ENCODE measurements at places on chromosomes 11 and 22.

GRCh38 chr11:62854825-62855570 is 15.6 kb upstream of the WDR74 start:
- H3K27me3 ChIP-seq, result no peaks in the 10 kb centered on the region
- peak overlapping the region; percentile 96 for H3K4me3 ChIP-seq
- peaks cover 48% of the 10 kb centered on the region for H3K4me1 ChIP-seq
- DNase-seq, result no peak

DNA sequence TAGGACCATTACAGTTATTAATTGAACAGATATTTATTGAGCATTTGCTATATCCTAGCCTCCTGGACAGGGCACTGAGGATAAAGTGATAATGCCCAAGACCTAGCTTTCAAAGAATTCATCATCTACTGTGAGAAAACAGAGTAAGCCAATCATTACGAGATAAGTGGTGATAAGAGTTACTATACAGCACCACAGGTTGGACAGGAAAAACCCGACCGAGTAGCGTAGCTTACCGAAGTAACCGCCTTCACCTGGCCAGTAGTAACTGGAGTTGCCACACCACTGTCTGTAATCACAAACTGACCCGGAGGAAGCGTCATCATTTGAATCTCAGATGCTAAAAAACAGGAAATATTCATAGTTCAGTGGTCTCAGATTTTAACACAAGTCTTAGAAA is 10.0 kb upstream of the NFRKB start:
- no peaks in the 10 kb centered on the region for H3K4me1 ChIP-seq
- no peak for DNase-seq
- no peak overlapping the region for H3K27ac ChIP-seq
- no peak overlapping the region for H3K4me3 ChIP-seq

DNA sequence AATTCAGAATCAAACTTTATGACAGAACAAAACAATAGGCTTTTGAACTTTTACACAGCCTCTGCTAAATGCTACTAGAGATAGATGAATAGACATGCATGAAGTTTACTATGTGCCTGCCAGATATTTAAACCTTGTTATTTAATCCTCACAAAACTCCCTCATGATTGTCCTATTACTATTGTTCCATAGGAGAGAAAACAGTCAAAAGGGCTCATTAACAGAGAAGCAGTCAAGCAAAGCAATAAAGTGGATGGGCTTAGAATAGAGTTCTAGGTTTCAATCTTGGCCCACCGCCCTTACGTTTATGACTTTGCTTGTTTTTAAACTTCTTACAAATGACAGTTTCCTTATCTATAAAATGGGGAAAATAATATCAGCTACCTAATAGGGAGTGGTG is 12.9 kb downstream of the CWC15 start:
- H3K4me3 ChIP-seq, result no peak overlapping the region
- peaks cover 37% of the 10 kb centered on the region for H3K36me3 ChIP-seq
- peaks cover 4% of the 10 kb centered on the region for H3K4me1 ChIP-seq
- no peaks in the 10 kb centered on the region for H3K27me3 ChIP-seq
- H3K27ac ChIP-seq, result no peak overlapping the region
- no peak for DNase-seq

GRCh38 chr11:77438487-77438886 is 35.4 kb downstream of the PAK1 start:
- H3K27me3 ChIP-seq, result peaks cover 2% of the 10 kb centered on the region
- H3K36me3 ChIP-seq, result no peaks in the 10 kb centered on the region
- no peak overlapping the region for H3K27ac ChIP-seq
- no peaks in the 10 kb centered on the region for H3K4me1 ChIP-seq
- H3K4me3 ChIP-seq, result no peak overlapping the region

DNA sequence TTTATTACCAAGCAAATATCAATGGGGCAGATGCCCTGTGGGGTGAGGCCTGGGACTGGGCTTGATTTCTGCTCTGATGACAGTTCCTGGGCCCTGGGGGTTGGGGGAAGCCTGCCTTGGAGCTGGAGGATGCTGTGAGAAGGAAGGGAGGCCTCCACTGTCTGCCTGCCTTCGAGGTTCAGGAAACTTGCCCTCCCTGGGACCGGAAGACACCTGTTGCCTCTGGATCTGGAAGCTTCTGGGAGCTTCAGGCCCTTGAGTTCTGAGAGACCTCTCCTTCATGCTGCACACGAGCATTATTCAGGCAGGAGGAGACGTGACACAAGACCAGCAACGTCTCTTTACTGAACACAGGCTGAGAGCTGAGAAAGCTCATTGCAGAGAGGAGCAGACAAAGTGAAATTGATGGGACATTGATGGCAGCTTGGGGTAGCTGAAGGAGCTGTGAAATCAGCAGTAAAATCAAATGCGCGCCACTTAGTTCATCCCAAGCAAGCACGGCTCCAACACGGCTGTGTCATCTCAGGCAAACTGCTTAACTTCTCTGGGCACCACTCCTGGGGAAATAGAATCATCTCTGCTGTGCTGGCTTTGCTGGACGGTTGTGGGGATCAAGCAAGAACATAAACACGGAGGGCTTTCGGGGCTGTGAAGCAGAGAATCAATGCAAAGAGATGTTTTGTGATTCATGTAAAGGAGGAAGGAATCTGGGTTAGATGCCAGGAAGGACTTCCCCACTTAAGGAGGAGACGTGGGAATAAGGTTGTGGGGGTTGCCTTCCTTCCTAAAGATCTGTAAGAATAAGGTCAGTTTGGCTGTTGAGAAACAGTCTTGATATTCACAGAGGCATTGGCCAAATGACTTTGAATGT is 64.5 kb downstream of the TP53I11 start:
- no peak overlapping the region for H3K4me3 ChIP-seq
- peaks cover 2% of the 10 kb centered on the region for H3K36me3 ChIP-seq
- no peak for DNase-seq
- H3K4me1 ChIP-seq, result peaks cover 21% of the 10 kb centered on the region

- no peaks in the 10 kb centered on the region for H3K27me3 ChIP-seq
- H3K4me3 ChIP-seq, result peak overlapping the region; percentile 46
- peaks cover 8% of the 10 kb centered on the region for H3K4me1 ChIP-seq
- H3K27ac ChIP-seq, result no peak overlapping the region
These were observed 5.2 kb downstream of the LMNTD2 start for GRCh38 chr11:555227-555779.

DNA sequence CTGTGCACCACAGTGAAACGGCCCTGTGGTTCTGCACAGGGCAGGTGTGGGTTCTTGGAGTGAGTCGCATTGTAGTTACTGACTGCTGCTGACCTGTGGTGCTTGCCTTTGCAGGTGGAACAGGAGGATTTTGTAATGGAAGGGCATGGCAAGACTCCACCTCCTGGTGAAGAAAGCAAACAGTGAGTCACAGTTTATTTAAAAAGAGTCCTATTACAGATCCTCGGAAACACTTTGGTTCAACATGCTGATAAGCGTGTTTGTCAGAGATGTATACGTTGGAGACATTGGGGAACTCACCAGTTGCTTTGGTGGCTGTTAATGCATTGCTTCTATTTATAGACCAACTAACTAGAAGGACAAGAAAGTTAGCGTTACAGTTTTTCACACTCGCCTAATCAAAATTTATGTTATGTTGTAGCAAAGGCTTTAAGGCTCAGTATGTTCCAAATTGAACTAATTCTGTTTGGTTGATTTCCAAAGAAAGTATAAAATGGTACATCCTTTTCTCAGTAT is 21.7 kb upstream of the TNRC6B start:
- H3K4me3 ChIP-seq, result no peak overlapping the region
- DNase-seq, result no peak
- no peak overlapping the region for H3K27ac ChIP-seq

DNA sequence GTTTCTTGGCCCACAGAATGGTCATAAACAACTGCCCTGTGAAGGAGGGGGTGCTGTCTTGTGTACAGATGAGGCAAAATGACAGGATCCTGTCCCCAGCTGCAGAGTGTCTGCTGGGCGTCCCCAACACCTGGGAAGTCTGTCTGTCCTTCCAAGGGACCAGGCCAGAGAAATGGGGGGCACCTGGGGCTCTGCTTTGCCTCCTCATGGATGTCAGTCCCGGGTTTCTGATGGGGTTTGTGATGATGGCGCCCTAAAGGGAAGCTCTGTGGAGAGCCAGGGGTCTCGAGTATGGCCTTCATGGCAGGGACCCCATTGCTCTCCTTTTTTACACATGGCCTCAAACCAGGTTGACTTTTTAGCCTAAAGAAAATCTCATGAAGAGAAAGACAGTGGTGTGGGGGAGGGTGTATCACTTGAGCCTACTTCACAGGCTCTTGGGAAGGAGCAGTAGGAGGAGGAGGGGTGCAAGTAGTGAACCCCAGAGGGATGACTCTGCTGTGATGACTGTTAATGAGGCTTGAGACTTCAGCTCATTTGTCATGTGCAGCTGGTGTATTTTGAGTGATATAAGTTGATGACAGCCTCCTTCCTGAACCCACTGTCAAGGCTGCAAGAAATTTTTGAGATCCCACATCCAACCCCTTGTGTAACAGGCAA is 40.6 kb upstream of the TUB start:
- no peaks in the 10 kb centered on the region for H3K4me1 ChIP-seq
- peaks cover 36% of the 10 kb centered on the region for H3K27me3 ChIP-seq
- no peak overlapping the region for H3K27ac ChIP-seq
- no peak overlapping the region for H3K4me3 ChIP-seq
- no peaks in the 10 kb centered on the region for H3K36me3 ChIP-seq

- H3K36me3 ChIP-seq, result no peaks in the 10 kb centered on the region
- peak overlapping the region; percentile 36 for H3K4me3 ChIP-seq
- no peak for DNase-seq
- no peaks in the 10 kb centered on the region for H3K27me3 ChIP-seq
- peaks cover 19% of the 10 kb centered on the region for H3K4me1 ChIP-seq
- no peak overlapping the region for H3K27ac ChIP-seq
These were observed 3.1 kb upstream of the PARVB start for GRCh38 chr22:44020981-44021380.

DNA sequence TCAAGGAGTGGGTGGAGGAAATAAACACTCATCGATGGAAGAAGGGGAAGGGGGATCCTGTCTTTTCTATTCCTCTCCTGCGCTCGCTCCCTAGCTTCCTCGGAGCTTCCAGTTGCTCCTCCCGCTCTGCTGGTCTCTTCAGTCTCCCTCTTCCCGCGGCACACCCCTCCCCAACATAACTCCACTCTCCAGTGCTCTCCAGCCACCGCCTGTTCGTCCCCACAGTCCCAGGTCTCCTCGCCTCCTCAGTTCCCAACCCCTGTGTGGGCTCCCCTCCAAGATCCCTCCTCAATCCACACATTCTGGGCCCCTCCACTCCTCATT is 438 bp downstream of the ZW10 start:
- H3K36me3 ChIP-seq, result peaks cover 23% of the 10 kb centered on the region
- peak overlapping the region; percentile 100 for H3K4me3 ChIP-seq
- H3K27ac ChIP-seq, result peak overlapping the region; percentile 98
- peaks cover 7% of the 10 kb centered on the region for H3K27me3 ChIP-seq
- peak; percentile 15 for DNase-seq
- peaks cover 18% of the 10 kb centered on the region for H3K4me1 ChIP-seq

DNA sequence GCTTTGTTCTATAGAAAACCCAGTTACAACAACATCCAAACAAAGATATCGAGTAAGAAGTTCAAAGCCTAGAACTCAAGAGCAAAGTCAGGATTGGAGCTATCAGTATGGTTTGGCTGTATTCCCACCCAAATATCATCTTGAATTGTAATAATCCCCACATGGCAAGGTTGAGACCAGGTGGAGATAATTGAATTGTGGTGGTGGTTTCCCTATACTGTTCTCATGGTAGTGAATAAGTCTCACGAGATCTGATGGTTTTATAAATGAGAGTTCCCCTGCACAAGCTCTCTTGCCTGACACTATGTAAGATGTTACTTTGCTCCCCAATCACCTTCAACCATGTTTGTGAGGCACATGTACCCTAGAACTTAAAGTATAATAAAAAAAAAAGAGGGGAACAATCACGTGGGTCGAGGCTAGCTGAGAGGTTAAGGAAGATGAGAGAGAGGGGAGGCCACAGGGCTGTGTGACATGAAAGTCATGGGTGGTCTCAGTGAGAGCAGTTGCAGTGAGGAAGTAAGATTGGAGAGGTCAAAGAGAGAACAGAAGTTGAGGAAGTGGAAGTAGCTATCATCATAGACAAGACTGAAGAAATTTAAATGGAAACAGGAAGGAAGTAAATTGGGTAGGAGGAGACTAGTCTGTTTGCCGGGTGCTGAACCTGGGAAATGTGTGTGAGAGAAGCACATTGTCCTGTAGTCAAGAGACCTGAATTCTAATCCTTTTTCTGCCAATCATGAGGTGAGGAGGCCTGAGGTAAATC is 80.1 kb upstream of the CD44 start:
- no peaks in the 10 kb centered on the region for H3K36me3 ChIP-seq
- H3K4me1 ChIP-seq, result peaks cover 45% of the 10 kb centered on the region
- H3K4me3 ChIP-seq, result no peak overlapping the region
- no peak for DNase-seq
- H3K27ac ChIP-seq, result peak overlapping the region; percentile 77

- peaks cover 43% of the 10 kb centered on the region for H3K4me1 ChIP-seq
- no peak overlapping the region for H3K27ac ChIP-seq
- peaks cover 12% of the 10 kb centered on the region for H3K36me3 ChIP-seq
- no peak overlapping the region for H3K4me3 ChIP-seq
- no peak for DNase-seq
These were observed 6.2 kb downstream of the TMEM135 start for GRCh38 chr11:87043894-87044293.

DNA sequence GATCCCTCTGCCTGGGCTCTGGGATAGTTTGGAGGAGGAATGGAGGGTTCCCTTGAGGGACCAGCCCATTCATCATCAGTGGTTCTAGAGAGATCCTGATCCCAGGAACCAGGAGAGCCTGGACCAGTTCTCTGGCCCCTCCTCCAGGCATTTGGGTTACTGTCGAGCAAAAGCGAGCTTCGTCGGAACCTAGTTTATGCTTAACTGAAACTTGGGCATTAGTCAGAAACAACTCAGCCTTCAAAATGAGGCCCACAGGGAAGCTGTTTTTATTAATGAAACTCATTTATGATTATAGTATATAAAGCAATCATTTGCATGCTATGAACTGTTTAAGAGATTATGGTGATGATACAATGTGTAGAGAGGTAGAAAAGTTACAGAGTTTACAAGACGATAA is 61.4 kb downstream of the LIF start:
- no peak for DNase-seq
- H3K4me3 ChIP-seq, result no peak overlapping the region
- no peaks in the 10 kb centered on the region for H3K36me3 ChIP-seq
- no peaks in the 10 kb centered on the region for H3K4me1 ChIP-seq
- H3K27ac ChIP-seq, result no peak overlapping the region
- H3K27me3 ChIP-seq, result peaks cover 8% of the 10 kb centered on the region

- H3K27ac ChIP-seq, result no peak overlapping the region
- H3K27me3 ChIP-seq, result peaks cover 9% of the 10 kb centered on the region
- no peak for DNase-seq
- no peak overlapping the region for H3K4me3 ChIP-seq
These were observed 1.6 kb upstream of the CCDC188 start for GRCh38 chr22:20152464-20152890.

GRCh38 chr11:132251061-132251460 is 880.6 kb downstream of the NTM start:
- H3K4me1 ChIP-seq, result no peaks in the 10 kb centered on the region
- H3K4me3 ChIP-seq, result no peak overlapping the region
- no peaks in the 10 kb centered on the region for H3K36me3 ChIP-seq
- no peak overlapping the region for H3K27ac ChIP-seq
- H3K27me3 ChIP-seq, result no peaks in the 10 kb centered on the region

DNA sequence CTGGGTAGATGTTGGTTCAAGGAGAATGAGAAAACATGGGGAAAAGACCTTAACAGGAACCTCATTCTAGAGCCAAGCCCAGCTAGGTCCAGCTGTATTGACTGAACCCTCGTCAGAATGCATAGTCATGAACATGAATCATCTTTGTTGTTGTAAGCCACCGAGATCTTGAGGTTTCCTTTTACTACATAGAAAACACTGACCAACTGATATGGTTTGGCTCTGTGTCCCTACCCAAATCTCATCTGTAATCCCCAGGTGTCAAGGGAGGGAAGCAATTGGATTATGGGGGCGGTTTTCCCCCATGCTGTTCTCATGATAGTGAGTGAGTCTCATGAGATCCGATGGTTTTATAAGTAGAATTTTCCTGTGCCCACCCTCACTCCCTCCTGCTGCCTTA is 19.4 kb upstream of the PHOX2A start:
- peaks cover 57% of the 10 kb centered on the region for H3K27me3 ChIP-seq
- H3K27ac ChIP-seq, result no peak overlapping the region
- no peak overlapping the region for H3K4me3 ChIP-seq
- H3K4me1 ChIP-seq, result no peaks in the 10 kb centered on the region
